ENCODE measurements at places on chromosomes 1 and 21.

DNA sequence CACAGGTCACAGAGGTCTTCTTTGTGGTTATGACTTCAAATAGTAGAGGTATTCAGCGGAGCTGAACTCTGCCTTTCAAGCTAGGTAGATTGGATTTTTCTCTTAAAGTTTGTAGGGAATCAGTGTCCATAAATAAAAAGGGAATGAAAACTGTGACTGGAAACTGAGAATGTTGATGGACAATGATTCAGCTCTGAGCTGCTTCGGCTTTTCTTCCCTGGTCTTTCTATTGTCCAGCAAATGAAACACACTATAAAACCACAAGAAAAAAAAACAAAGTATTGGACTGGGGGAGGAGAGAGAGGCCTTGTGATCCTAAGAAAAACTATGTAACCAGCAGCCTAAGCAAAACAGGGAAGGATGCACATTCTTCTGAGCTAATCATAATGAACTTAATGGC lies 11.1 kb downstream of the TNNI3K start:
- no peak for DNase-seq

DNA sequence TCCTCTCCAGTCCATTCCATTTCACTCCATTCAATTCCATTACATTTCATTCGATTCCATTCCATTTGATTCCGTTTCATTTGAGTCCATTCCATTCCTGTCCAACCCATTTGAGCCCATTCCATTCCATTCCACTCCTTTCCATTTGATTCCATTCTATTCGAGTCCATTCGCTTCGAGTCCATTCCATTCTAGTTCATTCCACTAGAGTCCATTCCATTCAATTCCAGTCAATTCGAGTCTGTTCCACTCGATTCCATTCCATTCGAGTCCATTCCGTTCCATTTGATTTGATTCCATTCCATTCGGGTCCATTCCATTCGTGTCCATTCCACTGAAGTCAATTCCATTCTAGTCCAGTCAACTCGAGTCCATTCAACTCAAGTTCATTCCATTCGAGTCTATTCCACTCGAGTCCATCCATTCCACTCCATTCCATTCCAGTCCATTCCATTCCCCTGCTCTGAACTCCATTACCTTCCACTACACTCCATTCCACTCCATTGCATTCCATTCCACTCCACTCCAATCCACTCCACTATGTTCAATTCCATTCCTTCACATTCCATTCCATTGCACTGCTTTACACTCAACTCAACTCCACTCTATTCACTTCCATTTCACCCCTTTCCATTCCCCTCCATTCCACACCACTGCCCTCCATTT lies 2569.4 kb upstream of the TPTE start:
- no peak for DNase-seq

DNA sequence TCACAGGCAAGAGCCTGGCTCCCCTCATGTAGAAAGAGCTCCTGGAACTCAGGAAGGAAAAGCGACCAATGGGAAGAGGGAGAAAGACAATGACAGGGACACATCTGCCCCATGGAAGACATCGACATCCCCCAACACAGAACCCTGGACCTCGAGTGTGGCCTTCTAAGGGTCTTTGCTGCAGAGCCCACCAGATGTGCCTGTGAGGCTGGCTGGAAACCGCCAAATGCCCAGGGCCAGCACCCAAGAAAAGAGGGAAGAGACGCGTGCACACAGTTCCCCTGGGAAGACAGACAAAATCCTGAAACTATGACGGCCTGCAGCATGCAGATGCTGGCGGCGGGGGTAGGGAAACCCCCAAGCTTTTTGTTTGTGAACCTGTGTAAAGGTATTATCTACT lies 36.4 kb upstream of the ADARB1 start:
- DNase-seq, result no peak

DNA sequence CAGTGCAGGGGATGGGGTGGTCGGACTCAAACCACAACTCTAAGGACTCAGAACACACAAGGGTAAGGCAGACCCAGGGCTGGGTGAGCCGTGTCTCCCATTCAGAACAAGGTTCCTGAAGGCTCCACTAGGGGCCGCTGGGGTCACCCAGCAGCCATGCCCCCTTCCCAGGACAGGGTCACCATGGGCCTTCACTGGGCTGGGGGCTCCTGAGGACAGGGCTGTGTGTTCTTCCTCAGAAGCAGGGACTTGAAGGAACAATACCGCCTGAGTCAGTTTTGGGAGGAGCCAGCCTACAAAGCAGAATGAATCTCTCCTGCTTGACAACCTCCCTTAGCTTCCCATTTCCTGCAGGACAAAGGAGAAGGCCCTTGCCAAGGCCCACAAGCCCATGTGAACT lies 15.4 kb downstream of the RIMS3 start:
- no peak for DNase-seq

DNA sequence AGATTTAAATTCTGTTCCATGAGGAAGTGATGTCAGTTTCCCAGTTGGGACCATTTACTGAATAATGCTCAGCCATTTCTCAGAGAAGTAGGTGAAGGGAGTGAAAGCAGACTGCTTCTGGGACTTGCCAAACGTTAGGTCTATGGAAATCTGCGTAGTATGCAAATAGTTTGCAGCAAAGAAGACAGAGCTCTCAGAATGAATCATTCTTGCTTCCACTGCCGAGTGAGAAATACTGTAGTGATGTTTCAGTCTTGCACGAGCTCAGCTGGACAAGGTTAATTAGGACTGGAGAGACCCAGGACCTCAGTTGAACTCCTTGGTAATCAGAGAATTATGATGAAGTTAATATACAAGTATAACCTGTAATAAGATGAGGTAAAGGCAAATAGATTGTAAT lies 317.7 kb upstream of the DAB1 start:
- no peak for DNase-seq

DNA sequence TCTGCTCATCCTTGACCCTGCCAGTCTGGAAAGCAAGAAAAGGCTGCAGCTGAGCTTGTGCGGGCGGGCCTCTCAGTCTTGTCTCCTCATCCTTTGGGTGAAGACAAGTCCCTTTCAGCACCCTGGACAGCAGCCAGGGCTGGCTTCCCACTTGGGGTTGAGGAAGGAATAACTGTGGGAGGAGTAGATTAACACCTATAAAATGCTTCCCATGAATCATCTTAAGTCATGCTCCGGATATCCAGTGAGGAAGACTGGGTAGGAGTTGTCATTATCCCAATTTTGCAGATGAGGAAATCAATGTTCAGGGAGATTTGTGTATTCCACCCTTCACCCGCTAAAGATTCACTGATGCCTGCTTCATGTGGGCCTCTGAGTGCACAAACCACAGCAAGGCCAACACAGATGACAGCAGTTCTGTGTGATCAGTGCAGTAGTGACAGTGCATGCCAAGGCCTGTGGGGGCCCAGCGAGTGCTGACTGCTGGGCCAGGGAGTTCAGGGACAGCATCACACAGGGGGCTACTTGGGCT lies 20.1 kb upstream of the COL16A1 start:
- DNase-seq, result peak; percentile 46

DNA sequence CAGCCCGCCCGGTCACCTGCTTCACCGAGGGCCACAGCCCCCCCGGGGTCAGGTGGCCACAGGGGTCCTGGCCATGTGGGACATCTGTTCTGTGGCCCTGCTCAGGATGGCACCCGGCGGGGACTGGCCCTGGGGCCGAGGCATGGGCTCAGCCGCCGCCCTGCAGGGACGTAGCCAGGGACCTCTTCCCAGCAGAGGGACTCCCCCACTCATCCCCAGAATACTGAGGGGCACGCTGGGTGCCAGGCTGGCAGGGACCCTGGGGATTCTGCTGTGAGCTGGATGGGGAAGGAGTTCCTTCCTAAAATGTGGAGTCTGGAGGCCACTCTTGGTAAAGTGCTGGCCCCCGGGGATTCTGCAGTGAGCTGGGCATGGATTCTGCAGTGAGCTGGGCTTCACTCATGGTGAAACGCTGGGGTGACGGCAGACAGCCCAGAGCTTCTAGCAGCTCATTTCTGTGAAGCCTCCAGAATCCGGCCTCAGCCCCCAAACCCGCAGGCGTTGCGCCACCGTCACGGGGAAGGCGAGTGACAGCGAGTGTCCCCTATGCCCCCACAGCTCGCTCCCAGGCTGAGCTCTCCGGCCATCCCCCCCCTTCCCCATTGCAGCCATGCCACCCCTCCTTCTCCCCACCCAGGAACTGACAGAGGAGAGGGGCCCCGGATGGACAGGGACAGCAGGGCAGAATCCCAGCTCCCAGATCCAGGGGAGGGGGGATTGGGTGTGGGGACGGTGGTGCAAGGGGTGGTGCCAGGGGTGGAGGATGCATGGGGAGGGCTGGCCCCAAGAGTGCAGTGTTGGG lies 1.4 kb downstream of the ITGB2 start:
- no peak for DNase-seq

- no peak for DNase-seq
Measured at GRCh38 chr21:17460094-17460493, 52.7 kb upstream of the CXADR start.

GRCh38 chr21:15732290-15732995 lies 2.7 kb downstream of the USP25 start:
- DNase-seq, result no peak

GRCh38 chr1:150486966-150487762 lies at the start of gene TARS2:
TSS of gene TARS2 (plus strand) at chr1:150487419. CDS start at chr1:150487451, 32 bp downstream.
- DNase-seq, result peak; percentile 96

GRCh38 chr1:101025283-101025656 lies 314 bp downstream of the DPH5 start:
- no peak for DNase-seq

DNA sequence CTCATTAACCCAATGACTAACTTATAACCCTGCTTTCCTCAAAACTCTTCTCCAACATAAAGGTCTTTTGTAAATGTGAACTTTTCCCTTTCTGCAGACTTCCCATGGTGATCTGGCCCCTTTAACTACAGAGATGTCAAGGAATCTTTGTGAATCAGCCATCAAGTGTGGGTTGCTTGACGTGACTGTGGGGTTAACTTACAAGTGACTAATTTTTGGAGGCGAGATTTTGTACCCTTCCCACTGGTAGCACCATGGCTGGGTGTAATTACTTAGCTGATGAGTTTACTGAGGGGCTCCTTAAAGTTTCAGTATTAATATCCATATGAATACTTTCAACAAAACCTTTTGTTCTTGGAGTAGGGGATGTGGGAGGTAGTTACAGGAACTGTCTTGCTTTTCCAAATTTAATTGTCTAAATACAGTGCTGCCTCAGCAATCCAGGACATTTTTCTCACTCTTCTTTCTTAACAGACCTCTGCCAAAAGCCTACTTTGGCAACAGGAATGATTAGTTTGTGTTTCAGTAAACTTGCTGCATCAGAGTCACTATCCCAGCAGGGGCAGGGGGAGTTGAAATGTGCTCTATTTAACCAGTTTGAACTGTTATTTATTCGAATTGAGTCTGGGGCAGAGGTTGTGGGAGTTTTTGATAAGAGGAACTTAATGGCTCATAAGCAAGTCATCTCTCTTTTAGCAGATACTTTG lies 217.3 kb upstream of the FGGY start:
- DNase-seq, result no peak

- no peak for DNase-seq
Measured at GRCh38 chr1:159686599-159687299, 27.6 kb downstream of the CRP start.

DNA sequence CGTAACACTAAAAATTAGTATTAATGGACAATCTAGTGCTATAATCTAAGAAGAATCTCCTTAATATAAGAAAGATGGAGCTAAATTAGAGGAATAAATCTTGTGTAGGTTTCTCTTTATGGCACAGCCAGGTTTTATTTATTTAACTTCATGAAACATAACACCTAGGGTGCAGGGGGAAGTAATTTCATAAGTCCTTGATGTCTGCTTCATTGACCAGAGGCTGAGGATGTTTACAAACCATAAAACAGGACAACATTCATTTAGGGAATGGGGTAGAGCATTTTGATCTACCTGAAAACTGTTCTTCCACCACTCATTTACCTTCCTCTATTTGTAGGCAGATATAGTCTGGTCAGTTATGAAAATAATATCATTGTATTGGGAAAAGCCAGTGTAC lies 95.5 kb downstream of the NGF start:
- no peak for DNase-seq

DNA sequence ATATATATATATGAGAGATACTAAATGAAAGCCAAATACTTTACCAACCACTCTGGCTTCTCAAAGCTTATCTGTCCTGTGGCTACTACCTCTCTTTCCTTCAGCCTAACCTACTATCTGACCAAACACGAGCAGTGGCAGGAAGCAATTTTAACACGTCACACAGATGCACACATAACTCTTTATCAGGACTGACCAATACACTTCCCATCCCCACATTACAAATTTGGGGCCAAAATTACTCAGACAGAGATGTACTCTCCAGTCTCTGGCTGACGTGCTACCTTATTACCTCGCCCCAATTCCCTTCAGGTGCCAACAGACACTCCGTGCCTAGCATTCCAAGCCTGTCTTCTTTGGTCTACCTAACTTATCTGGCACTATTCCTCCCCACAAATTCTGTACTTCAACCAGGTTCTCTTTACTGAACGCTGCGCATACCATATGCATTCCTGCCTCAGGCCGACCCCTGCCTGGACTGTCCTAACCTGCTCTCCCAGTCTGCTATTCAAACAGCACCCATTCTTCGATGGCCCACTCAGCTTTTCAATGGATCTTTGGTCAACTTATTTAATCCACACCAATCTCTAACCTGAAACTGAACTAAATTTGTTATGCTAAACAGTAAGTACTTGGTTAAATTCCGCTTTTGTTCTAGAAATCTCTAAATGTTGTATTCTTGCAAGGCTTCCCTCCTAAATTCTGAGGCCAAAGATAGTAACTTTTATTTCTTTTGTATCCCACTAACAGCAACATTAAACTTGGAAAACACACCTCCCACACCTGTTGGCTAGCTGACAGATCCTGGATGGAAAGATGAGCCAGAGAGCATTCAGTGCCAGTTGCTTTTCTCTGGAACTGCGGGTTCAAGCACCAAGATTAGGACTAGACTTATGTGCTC lies 27.9 kb downstream of the RERE start:
- DNase-seq, result peak; percentile 28

DNA sequence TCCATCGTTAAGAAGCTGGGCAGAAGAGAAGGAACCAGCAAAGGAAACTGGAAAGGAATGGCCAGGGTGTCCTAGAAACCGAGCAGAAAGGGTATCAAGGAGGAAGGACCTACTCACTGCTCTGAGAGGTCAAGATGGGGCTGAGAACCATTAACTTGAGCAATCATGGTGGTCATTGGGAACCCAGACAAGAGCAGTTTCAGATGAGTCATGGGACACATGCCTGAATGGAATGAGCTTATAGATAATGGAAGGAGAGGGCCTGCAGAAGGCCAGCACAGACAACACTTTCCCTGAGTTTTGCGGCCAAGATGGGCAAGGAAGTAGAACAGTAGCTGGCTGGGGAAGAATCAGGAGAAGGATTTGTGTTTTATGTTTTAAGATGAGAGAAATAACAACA lies 383.2 kb downstream of the KIF26B start:
- DNase-seq, result no peak

GRCh38 chr21:39332175-39332574 lies 16.7 kb downstream of the HMGN1 start:
- DNase-seq, result no peak

GRCh38 chr1:54542962-54543539 lies 5.0 kb upstream of the ACOT11 start:
- no peak for DNase-seq
